ENCODE measurements at places on chromosomes 1 and 21.

- no peak for DNase-seq
Observed at GRCh38 chr1:6435129-6435528, 10.6 kb downstream of the ESPN start.

DNA sequence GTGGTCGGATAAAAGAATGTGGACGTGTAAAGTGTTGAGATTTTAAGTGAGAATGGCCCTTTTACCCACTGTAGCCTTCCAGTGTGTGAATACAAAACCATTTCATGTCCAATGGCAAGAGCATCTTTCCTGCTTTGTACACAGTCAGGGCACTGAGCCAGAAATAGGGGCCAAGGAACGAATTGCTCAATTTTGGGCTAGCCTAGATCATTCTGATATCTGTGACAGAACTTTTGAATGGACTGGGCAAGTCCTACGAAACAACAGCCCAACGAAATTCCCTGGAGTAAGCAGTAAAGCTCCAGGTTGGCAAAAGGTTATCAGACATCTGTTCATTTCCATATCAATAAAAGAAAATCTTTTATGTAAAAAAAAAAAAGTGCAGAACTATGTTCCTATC lies 5.5 kb downstream of the KIF26B start:
- DNase-seq: no peak

- DNase-seq: no peak
Observed at GRCh38 chr21:38183961-38184360, 72.8 kb upstream of the KCNJ15 start.

- DNase-seq: no peak
Observed at GRCh38 chr1:207952617-207953542, 42.0 kb upstream of the CD34 start.

DNA sequence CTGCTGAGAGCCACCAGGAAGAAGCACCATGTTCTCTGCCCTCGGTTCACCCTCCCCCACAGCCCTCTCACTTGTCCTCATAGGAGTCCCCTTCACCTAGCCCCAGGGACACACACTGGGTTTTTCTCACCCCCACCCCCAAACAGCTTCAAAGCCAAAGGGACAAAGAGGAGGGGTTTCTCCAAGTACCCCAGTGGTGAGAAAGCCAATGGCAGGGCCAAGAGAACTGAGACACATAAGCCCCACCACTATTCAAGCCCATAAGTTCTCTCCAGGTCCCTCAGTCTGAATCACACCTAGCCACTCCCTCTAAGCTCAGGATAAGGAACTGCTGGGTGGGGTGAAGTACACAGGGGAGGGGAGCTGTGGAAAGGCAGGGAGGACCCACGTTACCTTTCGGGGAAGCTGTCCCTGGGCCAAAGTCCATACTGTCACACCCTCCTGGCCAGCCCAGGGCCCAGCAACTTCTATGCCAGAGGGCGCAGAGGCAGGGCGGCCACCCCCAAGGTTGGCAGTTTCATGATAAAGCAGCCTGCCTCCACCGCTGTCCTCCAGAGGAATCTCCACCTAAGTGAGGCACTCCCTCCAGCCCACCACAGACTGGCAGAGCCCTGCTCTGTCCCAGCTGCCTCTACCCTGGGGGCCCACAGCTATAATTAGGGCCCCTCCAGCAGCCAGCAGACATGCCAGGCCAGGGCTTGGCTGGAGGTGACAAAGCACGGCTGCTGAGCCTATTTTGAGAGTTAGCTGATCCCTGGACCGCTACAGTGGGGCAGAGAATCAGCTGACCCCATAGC lies 39.0 kb upstream of the PPP1R15B start:
- no peak for DNase-seq

- no peak for DNase-seq
Observed at GRCh38 chr1:26162220-26162709, 3.4 kb downstream of the FAM110D start.

DNA sequence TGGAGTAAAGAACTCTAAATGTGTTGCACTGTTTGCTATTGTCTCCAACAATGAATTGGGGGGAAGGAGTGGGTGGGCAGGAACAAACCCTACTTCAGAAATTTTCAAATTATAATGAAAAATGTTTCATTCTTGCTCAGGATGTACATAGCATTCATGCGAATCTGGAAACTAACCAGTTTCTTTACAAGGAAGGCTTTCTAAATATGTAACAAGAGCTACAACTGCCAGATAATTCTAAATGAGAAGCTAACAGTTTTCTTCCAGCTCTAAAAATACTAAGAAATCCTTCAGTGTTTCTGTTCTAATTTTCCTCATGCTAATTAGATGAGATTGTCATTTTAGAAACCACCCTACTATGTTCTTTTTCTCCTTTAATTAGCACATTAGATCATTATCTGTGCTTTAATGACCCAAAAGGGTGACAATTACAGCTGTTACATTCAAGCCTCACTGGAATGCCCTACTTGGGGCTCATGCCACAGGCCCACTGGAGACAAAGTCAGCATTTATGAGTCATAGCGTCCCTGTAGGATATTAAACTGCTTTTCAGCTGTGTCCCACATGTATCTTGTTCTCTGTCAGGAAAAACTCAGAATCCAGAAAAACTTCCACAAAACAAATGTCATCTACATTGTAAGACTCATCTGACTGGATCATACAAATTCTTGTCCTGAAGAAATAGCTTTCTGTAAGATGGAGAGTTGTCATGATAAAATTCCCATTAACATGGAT lies 804.6 kb upstream of the CXADR start:
- no peak for DNase-seq

- no peak for DNase-seq
Observed at GRCh38 chr1:14094611-14095400, 394.8 kb downstream of the PRDM2 start.

DNA sequence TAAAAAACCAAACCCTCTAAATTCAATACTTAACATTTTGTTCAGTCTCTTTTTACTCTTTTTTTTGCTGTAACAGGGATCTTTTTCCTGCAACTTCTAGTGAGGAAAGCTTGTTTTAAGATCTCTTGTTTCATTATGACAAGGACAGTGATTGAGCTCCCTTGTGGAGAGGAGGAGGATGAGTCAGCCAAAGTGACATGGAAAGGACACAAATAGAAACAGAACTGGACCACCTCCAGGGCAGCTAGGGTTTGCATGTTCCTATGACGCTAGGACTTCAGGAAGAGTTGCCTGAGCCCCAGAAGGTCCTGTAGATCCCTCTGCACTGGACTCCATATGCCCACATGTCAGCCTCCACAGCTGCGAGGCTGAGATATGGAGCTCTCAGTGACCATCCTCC lies 212.6 kb upstream of the FAM78B start:
- no peak for DNase-seq

DNA sequence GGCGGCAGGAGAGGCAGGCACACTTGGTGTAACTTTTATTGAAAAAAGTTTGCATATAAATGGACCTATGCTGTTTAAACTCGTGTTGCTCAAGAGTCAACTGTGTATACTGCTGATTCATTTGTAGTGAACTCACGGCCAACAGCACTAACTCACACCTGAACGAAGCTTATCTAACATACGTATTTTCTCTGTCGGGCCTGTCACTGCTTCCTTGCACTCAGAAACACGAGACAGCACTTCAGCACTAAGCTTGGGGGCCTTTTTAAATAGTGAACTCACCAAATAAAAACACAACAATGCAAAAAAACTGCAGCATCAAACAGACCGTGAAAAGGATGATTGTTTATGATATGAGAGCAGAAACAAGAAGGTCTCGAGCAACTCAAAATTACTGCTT lies 58.9 kb upstream of the NEK2 start:
- no peak for DNase-seq

DNA sequence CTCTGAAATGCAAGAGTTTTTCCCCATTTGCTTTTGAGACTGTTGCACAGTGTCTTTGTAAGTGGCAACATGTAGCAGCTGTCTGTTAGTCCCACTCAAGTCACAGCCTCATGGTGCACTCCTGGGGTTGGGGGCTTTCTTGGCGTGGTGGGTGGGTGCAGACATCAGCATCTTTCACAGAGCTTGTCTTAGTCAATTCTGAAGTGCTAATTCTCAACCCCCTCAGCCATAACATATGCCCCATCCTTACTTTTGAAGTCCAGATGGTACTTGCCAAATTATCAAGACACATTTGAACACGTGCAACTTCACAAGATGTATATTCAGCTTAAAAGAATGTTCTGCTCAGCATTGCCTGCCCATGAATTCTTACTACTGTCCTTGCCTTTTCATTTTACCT lies 87.1 kb downstream of the VCAM1 start:
- DNase-seq: no peak

DNA sequence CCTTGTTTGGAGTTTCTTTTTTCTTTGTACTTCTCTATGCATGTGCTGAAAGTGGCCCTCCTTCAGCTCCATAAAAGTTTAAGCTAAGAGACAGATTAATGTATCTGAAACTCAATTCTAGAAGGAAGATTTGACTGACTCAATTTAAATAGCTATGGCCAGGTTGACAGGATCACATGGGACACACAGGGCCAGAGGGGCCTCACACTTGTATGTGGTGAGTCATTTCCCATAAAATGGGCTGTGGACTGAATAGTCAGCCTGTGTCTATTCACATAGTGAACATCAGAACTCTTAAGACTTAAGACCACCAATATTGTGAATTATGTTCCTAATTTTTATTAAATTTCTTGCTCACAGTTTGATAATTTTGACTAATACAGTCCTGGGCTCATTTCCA lies 45.7 kb upstream of the DEPDC1 start:
- DNase-seq: no peak

GRCh38 chr1:25809283-25809926 lies 9.4 kb downstream of the SELENON start:
- DNase-seq: no peak

DNA sequence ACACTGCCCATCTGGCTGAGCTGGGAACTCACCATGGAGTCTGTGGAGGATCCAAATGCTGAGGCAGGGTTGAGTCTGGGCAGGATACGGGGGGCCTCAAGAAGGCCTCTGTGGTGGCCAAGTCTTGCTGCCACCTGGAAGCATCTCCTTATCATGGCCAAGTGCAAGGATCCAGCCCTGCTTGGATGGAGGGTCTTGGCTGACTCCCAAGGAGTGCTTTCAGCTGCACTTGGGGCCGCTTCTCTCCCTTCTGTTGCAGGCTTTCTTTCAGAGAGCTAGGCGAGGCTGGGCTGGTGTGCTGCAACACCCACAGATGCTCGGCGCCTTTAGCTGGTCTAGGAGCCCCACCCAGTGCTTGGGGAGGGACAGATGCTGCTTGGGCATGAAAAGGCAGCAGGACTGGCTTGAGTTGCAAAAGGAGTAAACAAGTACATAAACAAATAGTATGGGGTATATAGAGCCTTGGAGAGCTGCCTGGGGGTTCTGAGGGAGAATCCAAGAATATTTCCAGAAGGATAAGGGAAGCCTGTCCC lies at the start of gene THEM5:
Gene THEM5, minus strand, starts transcription at position 302 of the 533 bp plus-strand sequence. Its CDS starts 147 bp downstream, at position 155.
- no peak for DNase-seq

DNA sequence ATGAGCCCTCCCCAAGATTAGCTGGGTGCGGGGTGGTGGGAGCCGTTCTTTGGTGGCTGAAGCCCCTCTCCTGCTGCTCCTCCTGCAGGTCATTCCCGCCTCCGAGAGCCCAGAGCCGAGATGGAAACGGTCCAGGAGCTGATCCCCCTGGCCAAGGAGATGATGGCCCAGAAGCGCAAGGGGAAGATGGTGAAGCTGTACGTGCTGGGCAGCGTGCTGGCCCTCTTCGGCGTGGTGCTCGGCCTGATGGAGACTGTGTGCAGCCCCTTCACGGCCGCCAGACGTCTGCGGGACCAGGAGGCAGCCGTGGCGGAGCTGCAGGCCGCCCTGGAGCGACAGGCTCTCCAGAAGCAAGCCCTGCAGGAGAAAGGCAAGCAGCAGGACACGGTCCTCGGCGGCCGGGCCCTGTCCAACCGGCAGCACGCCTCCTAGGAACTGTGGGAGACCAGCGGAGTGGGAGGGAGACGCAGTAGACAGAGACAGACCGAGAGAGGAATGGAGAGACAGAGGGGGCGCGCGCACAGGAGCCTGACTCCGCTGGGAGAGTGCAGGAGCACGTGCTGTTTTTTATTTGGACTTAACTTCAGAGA lies 448 bp downstream of the G0S2 start:
- DNase-seq: no peak

DNA sequence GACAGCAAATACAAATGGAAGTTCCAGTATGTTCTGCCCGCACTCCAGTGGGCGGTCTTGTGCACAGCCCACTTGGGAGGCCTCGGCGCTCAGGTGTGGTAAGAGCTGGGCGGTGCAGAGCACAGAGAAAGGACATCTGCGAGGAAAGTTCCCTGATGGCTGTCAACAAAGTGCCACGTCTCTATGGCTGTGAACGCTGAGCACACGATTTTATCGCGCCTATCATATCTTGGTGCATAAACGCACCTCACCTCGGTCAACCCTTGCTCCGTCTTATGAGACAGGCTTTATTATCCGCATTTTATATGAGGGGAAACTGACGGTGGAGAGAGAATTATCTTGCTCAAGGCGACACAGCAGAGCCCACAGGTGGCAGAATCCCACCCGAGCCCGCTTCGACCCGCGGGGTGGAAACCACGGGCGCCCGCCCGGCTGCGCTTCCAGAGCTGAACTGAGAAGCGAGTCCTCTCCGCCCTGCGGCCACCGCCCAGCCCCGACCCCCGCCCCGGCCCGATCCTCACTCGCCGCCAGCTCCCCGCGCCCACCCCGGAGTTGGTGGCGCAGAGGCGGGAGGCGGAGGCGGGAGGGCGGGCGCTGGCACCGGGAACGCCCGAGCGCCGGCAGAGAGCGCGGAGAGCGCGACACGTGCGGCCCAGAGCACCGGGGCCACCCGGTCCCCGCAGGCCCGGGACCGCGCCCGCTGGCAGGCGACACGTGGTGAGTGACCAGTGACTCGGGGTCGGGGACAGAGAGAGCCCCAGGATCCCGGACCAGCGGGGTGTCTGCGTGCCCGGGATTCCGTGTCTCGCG lies at the start of gene IL12RB2:
Gene IL12RB2, plus strand, starts transcription at position 623 of the 810 bp plus-strand sequence. CDS start 12,496 bp downstream, outside the sequence.
- DNase-seq: no peak

- DNase-seq: no peak
Observed at GRCh38 chr1:116540088-116540487, 30.7 kb downstream of the CD58 start.

DNA sequence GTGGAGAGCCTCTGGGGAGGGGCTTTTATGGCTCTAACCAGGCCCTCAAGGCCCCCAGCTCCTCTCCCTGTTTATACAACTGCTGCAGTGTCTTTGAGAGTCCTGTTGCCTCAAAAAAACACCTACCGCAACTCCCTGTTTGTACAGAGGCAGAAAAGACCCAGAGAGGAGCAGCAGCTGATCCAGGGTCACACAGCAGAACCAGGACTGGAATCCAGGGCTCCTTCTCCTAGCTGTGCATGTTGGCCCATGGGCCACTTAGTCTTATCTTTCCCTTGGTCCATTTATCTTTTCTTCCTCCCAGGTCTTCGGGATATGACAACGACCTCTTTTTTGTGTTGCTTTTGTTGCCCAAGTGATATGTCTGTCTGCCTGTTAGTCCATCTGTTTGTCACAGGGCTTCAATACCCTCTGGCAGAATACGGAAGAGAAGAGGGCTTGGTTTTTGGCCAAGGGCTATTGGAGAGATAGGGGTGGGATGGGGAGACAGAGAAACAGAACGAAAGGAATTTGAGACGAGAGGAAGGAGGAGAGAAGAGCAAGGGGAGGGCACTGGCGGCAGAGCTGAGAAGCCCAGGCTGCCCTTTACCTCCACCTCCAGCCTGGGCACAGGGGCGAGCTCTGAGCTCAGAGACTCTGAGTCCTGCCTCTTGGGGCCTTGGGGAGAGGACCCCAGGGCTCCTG lies 33.5 kb upstream of the WASF2 start:
- DNase-seq: no peak

Data from stimulated activated CD8-positive, alpha-beta memory T cell treated with anti-CD3 and anti-CD28 coated beads, Interleukin-7, amount 100 ng/mL, for 1 hour (primary cell).